ENCODE measurements at places on chromosomes 4 and X. TPM values are rescaled to one million over a fixed set of nuclear protein-coding genes. Genes with fewer than 3 reads are reported as not detected.

GRCh38 chr4:122536001-122536400, 79.5 kb upstream of the IL2 start:
- DNase-seq, result no peak

- DNase-seq, result no peak
Observed at GRCh38 chr4:189279188-189279587, 661.5 kb upstream of the FRG1 start.

GRCh38 chr4:169099771-169100180, 89.7 kb upstream of the CBR4 start:
- peak; percentile 48 for DNase-seq

DNA sequence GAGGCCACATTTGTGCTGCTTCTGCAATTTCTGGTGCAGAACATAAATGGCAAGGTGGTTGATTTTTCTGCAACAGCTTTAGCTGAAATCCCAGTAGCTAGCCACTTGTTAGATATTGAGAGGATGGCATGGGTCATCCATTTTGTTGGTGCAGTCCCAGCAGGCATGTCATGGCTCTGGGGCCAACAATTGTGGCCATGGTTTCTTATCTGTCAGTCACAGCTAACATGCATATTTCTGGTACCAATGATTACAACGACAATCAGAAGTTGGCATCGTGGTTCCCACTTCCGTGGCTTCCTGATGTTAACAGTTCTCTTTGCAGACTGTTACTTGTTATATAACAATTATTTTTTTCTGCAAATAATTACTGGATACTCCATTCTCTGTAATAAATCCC, 42.8 kb upstream of the PRKG2 start:
- no peak for DNase-seq

GRCh38 chr4:3221184-3221494, 27.8 kb upstream of the MSANTD1 start:
- DNase-seq, result no peak

NELFA gene
- polyA plus RNA-seq, result 42.7 TPM

DNA sequence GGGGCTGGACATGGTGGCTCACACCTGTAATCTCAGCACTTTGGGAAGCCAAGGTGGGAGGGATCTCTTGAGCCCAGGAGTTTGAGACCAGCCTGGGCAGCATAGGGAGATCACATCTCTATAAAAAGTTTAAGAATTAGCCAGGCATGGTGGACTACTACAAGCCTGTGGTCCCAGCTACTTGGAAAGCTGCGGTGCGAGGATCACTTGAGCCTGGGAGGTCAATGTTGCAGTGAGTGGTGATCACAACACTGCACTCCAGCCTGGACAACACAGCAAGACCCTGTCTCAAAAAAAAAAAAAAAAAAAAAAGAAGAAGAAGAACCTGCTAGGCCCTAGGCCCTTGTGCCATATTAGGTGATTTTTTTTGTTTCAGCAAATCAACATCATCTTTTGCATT, 12.2 kb downstream of the SRD5A3 start:
- no peak for DNase-seq

DNA sequence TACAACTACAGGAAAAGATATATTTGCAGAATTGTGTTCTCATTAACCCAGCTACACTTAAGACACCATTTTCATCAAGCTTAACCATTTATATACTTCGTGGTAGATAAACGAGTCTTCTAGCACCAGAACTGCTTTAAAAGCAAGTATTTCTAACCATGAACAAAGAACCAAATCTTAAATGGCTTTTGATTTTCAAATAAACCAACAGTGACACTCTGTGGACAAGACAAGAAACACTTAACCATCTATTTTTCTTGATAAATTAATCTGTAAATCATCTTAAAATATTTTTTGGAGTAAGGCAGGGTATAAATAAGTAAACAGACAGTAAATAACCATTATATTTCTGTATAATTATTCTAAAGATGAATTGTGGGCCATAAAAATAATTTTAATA, 10.2 kb downstream of the BEND2 start:
- peak; percentile 13 for DNase-seq

DNA sequence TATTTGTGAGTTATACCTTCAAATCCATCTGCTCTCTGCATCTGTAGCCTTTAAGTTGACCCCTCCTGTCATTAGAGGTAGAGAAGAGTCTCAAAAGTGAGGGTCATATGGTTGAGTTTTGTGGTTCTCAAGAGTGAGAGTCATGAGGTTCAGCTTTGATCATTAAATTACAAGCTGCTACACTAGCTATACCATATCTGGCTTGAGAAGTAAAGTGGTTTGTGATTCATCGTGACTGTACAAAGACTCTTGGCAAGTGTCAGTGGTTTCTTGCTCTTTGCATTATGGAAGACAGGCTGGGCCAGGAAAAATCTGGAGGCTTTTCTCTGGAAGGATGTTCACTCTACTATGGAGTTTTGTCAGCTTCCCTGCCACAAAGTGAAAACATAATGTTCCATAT, 170.6 kb downstream of the ZC4H2 start:
- DNase-seq, result no peak

DNA sequence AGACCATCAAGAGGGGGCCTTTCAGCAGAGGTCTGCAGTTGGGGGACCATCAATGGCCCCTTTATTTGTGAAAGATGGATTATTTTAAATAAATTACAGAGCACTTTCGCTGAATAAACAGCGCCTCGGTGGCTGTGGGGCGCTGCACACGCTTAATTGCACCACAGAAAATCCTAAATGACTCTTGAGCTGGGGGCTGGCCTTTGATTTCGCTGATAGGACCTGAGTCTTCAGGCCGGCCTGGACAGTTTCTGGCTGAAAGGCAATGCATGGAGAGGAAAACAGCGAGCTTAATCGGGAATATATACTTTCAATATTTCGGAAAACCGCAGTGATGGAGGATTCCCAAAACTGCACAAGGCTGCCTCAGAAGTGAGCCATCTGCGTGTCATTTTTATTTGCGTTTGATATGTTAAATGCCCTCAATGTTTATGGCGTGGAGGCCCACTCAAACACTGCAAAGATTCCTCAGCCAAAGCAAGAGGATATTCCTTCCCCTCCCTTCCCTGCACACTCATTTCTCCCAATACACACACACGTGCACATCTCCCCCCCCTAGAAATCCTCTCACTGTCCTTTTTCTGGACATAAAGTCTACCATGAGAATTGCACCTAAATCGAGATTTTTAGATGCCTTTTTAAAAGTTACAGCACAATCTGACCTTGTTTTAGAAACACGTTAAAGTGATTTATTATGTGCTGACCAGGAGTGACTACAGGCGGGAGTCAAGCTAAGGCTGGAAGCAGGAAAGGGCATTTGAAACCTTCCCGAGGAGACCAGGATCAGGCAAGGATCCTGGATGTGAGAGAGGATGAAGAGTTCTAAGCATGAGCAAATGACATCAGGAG, 340.7 kb downstream of the RAB28 start:
- DNase-seq, result peak; percentile 16

- DNase-seq, result no peak
Observed at GRCh38 chr4:131644619-131645018, 1504.5 kb upstream of the PCDH10 start.

GRCh38 chr4:106497271-106497670, 128.7 kb upstream of the GIMD1 start:
- DNase-seq, result no peak

PNMA6A gene
- 2.3 TPM for polyA plus RNA-seq

ERAS gene
- polyA plus RNA-seq, result 0.30 TPM

TMPRSS11E gene
- 0.24 TPM for polyA plus RNA-seq

DNA sequence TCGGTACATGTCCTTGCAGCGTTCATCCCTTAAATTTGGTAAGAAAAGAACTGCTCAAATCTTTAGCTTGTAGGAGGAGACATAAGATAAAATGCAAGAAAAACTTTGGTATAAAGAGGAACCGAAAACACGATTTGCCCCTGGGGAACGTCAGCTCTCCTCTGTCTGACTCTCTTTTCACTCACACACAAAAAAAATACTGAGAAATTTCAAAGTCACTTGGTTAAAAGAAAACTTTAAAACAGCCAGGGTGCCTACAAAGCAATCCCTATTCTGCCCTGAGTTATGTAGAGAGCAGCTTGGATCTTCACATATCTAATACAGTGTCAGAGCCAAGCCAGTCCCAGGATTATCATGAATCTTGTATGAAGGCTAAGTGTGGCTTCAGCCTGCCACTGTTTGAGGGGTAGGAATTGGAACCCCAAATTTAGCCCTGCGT, 248.5 kb upstream of the CXXC4 start:
- no peak for DNase-seq

MED14 gene
- 60.4 TPM for polyA plus RNA-seq

DNA sequence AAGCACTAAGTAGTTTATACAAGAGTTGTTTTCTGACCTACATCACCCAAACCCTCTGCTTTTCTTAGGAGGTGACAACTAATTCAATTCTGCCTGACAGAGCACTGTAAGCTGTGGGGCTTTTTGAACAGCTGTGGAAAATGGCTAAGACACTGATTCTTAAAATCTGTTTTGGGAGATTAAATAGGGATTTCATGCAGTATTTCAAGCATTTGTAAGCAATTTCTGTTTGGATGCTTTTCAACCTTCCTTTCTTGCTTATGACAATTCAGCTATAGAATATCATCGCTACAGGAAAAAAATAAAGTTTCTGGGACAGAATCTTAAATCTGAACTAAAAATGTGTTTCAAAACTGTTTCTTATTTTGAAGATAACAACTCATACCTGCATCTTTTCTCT, 459.5 kb downstream of the RAPGEF2 start:
- DNase-seq, result no peak

- no peak for DNase-seq
Observed at GRCh38 chr4:165838575-165838974, 34.5 kb upstream of the TLL1 start.

GRCh38 chr4:30854531-30854930, 134.4 kb downstream of the PCDH7 start:
- DNase-seq, result no peak

FGF2 gene
- 6.8 TPM for polyA plus RNA-seq

DNA sequence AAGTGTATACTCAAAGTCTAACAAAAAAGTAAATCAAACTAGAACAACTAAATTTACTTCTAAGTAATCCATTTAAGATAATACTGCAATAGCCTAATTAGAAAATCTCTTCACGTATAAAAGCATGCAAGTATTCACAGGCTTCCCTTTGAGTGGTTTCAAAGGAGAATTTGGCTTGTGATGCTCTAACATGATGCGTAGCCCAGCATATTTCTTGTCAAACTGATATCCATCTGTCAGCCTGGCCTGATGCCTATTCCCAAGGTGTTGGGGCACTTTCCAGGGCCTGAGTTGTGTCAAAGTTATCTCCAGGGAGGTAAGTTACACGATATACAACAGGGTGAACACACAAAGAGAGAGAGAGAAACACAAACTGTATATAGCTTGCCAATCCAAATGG, 287.0 kb upstream of the MAGEB18 start:
- DNase-seq, result no peak

DNA sequence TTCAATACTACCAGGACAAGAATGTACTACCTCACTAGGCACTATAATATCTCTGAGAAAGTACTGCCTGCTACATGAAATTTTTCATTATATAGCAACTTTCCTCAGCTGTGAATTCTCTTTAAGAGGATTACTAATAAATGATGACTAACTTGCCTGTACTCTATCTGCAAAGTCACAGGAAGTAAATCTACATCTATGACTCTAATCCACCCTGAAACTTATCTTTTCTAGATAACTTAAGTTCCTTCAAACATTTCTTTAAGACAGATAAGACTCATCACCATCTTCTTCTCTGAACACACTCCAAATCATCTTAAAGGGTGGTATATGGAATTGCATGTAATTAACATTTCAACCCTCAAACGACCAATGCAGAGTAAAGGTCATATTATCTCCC, 28.8 kb downstream of the RPS6KA3 start:
- DNase-seq, result no peak
